ENCODE measurements at places on chromosomes 4 and X.

GRCh38 chr4:86243750-86244149 is 116.1 kb downstream of the MAPK10 start:
- DNase-seq, result no peak

DNA sequence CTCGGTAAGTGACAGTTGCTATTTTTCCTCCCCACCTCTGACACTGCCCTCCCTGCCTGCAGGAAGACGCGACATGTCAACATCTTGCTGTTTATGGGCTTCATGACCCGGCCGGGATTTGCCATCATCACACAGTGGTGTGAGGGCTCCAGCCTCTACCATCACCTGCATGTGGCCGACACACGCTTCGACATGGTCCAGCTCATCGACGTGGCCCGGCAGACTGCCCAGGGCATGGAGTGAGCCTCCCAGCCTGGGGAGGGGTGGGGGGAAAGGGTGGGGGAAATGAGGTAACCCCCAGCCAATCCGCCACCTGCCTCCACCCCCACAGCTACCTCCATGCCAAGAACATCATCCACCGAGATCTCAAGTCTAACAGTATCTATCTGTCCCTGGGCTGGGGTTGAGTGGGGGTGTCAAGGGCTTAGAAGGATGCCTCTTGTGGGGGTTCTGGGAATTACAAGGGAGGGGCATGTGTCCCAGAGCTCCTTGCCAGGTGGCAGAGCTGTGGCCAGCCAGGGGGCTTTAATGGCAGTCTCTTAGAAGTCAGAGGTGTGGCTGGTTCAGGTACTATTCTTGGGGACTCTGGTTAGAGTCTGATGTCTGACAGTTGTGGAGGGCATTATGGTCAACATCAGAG is 7.8 kb downstream of the ARAF start:
- no peak for DNase-seq

GRCh38 chr4:76767983-76768382 is 130.0 kb downstream of the SOWAHB start:
- no peak for DNase-seq

- DNase-seq, result no peak
These were observed 199.9 kb upstream of the MAGEB2 start for GRCh38 chrX:30015440-30015839.

GRCh38 chr4:80072228-80072743 is 743 bp downstream of the ANTXR2 start:
- DNase-seq, result no peak

- no peak for DNase-seq
These were observed 344.0 kb downstream of the CENPC start for GRCh38 chr4:67201334-67201733.

DNA sequence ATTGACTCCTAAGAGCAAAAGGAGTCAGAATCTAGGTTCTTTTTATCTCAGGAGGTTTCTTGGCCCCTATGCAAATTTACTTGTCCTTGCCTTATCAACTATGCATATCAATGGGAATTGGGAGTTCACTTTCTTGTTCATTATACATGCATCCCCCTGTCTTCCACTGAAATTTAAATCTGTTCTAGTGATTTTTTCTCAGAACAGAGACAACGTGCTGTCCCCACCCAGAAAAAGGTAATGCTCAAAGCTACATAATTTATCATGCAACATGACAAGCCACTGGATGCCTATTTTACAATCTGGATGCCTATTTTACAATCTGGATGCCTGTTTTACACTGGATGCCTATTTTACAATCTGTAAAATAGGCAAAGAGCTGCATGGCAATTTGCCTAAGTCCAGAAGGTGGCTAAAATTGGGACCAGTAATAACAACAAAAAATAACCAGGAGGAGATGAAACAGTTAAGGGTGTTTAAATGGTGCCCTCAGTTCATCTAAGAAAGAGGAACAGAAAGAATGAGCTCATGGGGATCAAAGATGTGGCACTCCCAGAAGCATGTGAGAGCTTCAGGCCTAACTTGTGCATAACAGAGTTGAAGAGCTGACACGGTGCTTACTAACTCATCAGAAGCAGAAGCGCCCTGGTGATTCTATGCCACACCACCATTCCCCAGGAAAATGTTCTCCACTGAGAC is 537.8 kb upstream of the BOD1L1 start:
- no peak for DNase-seq

GRCh38 chr4:98399915-98400314 is 138.7 kb downstream of the RAP1GDS1 start:
- DNase-seq, result no peak
